ENCODE measurements at places on chromosomes 1 and 21.

GRCh38 chr1:10561955-10562354, 87.2 kb downstream of the PEX14 start:
- ATAC-seq: peak; percentile 17

DNA sequence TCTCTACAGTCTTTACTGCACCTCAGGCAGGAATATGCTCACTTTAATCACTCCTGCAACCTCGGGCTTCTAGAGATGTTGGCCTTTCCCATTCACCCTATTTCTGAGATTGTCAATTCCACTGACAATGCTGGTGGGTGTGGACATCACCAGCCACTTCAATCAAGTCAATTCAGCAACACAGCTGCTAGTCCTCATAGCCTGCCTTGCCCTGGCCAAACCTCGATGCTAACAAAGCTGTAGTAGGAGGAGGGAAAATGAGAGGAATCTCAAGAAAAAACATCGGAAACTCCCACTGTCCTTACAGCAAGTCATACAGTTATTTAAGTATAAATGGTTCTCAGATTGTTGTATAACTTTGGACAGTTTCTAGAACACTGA, 155.0 kb downstream of the KCNH1 start:
- ATAC-seq: no peak

GRCh38 chr1:10866321-10867093, 70.1 kb upstream of the CASZ1 start:
- peak; percentile 8 for ATAC-seq

- ATAC-seq: no peak
These were observed 129.9 kb downstream of the SLC30A10 start for GRCh38 chr1:219798283-219799030.

GRCh38 chr1:220272047-220272840, at the start of gene RAB3GAP2:
Gene RAB3GAP2 (minus strand): TSS chr1:220272453. CDS start chr1:220272337, 116 bp downstream.
- ATAC-seq: peak; percentile 98

GRCh38 chr1:109482791-109483671, 674 bp upstream of the ATXN7L2 start:
- peak; percentile 37 for ATAC-seq

DNA sequence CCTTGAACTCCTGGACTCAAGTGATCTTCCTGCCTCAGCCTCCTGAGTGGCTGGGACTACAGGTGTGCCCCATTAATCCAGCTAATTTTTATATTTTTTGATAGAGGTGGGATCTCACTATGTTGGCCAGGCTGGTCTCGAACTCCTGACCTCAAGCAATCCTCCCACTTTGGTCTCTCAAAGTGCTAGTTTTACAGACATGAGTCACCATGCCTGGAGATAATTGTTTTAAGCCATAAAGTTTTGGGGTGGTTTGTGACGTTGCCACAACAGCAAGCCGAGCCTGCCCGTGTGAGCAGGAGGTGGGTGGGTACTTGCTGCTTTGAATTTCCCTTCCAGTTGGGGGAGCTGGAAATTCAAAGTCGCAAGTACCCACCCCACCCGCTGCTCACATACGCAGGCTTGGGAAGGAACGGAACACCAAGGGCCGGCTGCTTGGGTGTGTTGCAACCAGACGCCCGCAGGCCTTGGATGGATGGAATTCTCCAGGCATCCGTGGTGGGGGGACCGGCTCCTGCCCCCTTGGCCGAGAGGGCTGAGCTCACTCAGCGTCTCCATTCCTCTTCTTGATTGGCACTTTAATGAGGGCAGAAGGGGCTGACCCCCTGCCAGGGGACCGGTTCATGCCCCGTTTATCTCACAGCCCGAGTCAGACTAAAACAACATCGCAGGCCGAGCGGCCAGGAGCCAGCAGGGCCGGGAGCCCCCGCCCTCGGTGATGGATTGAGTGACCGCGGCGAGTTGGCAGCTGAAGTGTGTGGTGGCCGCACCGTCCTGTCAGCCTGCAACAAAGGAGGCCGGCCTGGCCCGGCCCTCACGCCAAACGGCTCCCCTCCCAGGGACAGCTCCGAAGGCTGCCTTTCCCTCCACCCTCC, 78.1 kb downstream of the DHRS3 start:
- no peak for ATAC-seq
